ENCODE measurements at places on chromosomes 11 and 22.
A peak's percentile ranks its signal among the peaks of the same experiment; 100 is the strongest.

- DNase-seq, result peak; percentile 35
These were observed 893 bp downstream of the SLC36A4 start for GRCh38 chr11:93196816-93197379.

- DNase-seq, result no peak
These were observed 51.0 kb downstream of the ANO1 start for GRCh38 chr11:70129051-70129592.

- DNase-seq, result no peak
These were observed 150.7 kb downstream of the DCDC1 start for GRCh38 chr11:31218847-31219246.

GRCh38 chr11:64601605-64602465 is 10.8 kb downstream of the SLC22A12 start:
- DNase-seq, result no peak

DNA sequence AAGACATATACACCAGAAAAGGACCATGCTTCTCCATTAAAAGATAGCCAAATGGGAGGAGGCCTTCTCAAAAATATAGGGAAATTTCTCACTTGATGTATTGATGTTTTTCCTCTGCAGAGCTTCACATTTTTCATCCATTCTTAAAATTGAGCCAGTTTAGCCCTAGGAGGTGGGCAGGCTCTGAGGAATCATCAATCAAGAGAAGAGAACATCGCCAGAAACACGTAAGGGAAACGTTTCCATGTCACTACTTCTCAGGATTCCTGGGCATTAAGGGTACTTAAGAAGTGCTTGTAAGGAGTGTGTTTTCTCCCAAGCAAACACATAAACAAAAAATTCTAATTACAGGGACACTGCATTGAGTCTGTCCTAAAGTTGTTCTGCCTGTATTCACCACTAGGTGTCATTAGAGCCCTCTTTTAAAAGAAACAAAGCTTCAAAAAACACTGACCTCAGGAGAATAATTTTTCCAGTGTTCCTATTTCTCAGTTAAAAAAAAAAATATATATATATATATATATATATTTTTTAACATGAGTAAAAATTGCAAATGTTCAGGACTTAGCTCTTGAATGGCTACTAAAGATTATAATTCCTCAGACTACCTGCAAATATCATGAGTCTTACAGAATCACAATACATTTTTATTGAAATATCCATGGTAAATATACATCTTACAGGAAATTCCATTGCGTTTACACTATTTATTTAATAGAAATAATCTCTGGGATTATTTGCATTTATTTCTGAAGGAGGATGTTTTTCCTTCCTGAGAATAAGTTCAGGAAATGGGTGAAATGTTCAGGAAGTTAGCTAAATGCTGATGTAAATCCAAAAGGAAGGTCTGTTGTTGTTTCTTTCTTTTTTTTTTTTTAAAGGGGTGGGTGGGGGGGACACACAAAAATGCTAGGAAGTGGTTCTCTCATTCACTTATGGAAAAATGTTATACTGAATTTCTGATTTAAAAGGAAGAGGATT is 16.0 kb downstream of the FZD4 start:
- peak; percentile 68 for DNase-seq

DNA sequence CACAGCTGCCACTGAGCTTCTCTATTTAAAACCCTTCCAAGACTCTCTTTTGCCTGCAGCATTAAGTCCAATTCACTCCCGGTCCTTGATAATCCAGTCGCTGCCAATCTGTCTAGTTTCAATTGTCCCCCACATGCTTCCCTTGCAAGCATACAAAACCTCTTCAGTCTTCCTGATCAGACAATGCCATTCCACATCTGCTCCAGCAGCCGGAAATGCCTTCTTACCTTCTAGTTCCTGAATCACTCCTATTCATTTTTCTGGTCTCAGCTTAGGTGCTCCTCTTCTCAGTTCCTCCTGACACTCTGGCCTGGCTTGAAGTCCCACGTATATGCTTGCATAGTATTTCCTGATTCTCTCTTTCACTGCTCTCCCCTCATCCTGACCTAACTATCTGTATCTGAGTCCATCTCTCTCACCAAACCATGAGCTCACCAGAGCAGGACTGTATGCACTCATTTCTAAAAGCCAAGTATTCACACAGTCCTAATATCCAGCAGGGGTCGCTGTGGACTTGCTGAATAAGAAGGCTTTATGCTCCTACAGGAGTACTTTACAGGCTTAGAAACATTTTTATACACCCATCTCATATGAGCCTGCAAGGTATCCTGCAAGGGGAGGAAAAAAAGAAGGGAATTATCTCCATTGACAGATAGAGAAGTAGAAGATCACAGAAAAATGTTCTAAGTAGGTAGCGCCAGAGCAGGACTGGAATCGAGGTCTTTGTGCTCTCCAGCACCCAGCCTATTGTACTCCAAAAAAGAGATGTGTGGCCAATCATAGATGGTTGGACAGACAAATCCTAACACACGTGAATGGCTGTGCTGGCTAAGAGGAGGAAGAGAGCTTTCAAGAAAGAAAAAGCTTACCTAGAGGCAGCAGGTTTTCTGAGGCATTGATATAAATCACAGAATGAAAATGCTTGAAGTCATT is 19.2 kb downstream of the XRRA1 start:
- peak; percentile 95 for DNase-seq

- DNase-seq, result no peak
These were observed 32.4 kb downstream of the CNTF start for GRCh38 chr11:58654908-58655296.

DNA sequence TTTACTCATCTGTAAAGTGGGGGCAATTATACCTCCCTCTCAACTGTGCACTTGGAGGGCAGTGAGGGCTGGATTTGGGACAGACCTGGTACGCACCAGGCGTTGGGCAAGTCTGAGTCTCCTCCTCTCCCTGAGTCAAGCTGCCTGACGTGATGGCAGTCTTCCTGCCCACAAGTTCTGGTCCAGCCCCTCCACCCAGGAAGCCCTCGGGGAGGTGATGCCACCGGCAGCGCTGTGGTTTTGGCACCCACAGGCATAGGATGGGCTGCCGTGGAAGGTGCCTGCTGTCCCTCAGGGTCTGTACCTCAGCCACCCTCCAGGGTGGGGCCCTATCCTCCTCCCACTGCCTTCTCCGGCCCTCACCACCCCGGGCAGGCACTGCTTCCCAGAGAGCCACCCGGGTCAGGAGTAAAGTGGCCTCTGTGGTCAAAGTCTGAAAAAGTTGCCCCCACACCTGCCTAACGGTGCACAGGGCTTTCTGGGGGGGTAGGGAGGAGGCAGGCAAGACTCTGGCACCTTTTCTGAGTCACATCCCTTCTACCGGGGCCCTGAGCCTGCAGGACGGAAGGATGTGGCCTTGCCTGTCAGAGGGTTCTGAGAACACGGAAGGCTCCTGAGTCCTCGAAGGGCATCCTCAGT is 6.5 kb upstream of the APOBEC3H start:
- DNase-seq, result no peak

DNA sequence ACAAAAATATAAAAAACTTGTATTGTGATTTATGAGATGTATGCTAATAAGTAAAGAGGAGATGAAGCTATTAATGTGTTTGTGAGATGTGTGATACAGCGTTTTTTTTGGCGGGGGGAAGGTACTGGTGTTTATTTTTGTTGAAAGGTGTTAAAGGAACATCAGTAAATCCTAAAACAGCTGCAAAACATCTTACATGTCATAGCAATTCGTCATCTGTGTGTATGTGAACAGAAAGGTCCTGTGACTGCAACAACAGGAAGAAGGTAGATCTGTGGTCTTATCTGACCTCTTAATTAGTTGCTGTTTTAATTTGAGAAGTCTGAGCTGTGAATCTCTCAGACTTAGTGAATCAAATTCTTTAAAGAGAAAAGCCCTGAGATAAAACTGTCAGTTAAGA is 1041.1 kb downstream of the JRKL start:
- no peak for DNase-seq

DNA sequence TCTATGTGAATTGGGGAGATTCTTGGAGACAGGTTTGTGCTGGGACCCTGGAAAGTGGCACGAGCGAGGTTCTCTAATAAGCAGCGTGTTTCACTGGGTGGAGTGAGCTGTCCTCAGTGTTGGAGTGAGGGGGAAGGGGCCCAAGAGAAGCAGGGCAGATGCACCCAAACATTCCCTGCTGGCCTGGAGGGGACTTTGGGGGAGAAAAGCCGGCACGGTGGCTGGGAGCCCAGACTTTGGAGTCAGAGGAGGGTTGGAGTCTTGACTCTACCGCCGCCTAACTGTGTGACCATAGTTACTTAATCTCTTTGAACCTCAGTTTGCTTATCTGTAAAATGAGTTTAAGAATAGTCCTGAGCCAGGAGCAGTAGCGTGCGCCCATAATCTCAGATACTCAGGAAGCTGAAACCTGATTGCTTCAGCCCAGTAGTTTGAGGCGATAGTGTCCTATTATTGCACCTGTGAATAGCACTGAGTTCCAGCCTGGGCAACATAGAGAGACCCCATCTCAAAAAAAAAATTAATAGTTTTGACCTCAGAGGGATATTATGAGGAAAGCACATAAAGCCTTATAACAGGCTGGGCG is 614 bp downstream of the NR1H3 start:
- DNase-seq, result no peak

DNA sequence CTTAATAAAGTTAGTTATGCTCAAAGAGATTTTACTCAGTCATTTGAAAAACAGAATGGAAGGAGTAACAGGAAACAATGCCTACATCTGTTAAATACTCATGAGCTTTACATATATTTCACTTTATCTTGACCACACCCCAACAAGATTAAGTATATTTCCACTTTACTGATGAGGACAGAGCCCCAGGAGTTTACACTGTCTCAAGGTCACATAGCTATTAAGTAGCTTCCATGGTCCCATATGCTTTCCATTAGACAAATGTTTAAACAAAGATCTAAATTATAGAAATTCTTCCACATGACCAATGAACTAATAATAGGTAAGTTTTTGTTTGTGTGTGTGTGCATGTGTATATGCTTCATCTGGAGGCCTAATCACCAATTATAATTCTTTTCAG is 30.2 kb downstream of the MRTFA start:
- no peak for DNase-seq

DNA sequence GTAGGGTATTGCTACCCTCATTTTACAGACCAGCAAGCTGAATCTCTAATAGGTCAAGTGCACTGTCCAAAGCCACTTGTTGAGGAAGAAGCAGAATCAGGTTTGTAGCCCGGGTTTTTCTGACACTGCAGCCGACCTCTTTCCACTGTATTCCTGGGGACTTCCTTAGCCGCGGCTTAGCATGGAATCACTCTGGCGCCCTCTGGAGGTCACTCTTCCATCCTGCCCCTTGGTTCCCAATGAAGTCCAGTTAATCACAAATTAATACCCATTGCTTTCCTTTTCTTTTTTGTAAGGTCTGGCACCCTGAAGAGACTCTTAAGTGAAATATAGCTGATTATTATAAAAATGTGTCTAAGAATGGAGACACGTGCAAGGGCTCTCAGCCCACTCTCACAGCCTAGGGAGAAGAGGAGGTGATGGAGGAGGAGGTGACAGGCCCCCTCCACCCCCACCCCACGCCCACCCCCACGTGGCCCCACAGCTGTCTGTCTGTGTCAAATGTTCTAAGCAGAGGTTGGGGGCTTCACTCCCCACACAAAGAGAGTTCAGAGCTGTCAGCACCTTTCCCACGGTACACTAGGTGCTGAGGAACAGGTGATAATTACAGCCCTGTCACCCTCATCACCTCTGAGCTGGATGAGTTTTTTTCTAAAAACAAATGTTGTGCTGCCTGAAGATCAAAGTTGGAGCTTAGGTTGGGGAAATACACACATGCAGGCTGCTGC is 57.7 kb upstream of the DRD2 start:
- DNase-seq, result peak; percentile 82

- no peak for DNase-seq
These were observed 63.8 kb downstream of the TRIM29 start for GRCh38 chr11:120074076-120074475.

DNA sequence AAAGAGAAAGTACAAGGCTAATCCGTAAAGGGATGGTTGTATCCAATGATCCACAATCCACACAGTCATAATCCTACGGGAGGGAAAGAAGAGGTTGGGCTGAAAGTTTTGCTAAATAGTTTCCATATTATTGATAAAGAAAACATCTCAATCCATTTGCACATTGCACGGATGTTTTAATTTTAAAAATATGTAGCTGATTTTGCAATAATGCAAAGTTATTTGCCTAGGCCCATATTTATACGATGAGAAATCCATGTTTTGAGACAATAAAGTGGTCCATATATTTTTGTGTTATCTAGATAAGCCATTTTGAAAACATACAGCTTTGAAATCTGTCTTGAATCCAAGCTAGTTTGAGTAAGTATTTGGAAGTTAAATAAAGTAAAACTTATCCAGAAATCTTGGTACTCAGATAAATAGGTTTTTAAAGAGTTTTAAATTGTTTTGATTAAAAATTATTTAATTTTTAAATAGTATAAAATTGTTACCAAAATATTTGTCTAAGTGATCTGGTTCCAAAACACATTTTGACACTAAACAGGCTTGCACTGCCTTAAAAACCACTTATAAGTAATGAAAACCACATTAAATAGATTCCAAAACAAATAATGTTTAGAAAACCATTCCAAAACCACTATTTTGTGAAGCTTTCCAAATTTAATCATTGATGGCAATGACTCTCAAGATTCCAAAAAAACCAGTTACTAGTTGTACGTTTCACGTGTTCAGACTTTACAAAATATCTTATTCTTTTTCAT is 38.2 kb upstream of the PAMR1 start:
- DNase-seq, result no peak

DNA sequence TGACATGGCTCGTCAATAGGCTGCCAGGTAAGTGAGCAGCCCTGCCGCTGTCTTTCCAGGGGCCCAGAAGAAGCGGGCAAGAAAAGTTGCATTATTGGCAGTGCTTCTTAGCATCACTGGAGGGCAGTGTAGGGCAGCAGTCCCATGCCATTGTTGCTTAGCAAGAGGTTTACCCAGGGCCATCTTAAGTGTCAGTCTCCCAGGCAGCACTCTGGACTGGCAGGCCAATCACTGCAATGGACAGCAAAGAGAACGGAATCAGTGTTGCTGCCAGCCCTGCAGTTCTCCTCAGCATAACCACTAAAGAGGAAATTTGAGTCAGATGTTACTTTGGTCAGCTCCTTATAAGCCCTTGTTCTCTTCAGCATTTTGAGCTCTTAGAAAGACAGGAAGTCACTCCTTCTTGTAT is 13.4 kb upstream of the GRK2 start:
- peak; percentile 77 for DNase-seq
